ENCODE measurements at places on chromosomes 5 and 9.

- H3K27me3 ChIP-seq: no peaks in the 10 kb centered on the region
- H3K36me3 ChIP-seq: peaks cover 33% of the 10 kb centered on the region
- H3K27ac ChIP-seq: no peak overlapping the region
Observed at GRCh38 chr9:2645569-2645968, 24.0 kb downstream of the VLDLR start.

DNA sequence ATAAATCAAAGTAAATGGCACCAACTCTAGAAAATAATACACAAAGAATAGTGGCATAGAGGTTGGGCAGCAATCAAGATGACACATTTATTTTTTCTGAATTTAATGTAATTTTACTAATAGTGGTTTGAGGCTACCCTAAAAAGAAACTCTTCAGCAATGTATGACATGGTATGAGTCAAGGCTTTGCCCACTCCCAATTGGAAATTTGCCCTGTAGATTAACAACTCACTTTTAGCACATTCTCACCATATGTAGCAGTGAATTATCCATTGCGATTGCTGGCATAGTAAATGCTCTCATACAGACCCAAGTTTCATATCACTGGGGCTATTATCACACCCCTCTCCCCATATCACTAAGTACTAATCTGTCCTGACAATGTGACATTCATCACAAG, 832.1 kb upstream of the ZNF608 start:
- DNase-seq: no peak
- no peaks in the 10 kb centered on the region for H3K4me1 ChIP-seq
- no peaks in the 10 kb centered on the region for H3K36me3 ChIP-seq
- H3K27ac ChIP-seq: no peak overlapping the region

- no peaks in the 10 kb centered on the region for H3K27me3 ChIP-seq
- no peak for DNase-seq
- no peak overlapping the region for H3K27ac ChIP-seq
- no peaks in the 10 kb centered on the region for H3K36me3 ChIP-seq
Observed at GRCh38 chr9:8078641-8079140, 279.1 kb upstream of the DMAC1 start.

- peaks cover 75% of the 10 kb centered on the region for H3K4me1 ChIP-seq
- peaks cover 5% of the 10 kb centered on the region for H3K36me3 ChIP-seq
- H3K27ac ChIP-seq: no peak overlapping the region
- H3K27me3 ChIP-seq: no peaks in the 10 kb centered on the region
- no peak overlapping the region for H3K4me3 ChIP-seq
Observed at GRCh38 chr5:67035098-67035740, 161.4 kb downstream of the CD180 start.

- H3K27me3 ChIP-seq: no peaks in the 10 kb centered on the region
- DNase-seq: no peak
- no peak overlapping the region for H3K27ac ChIP-seq
Observed at GRCh38 chr5:108148715-108149139, 233.2 kb downstream of the FBXL17 start.

DNA sequence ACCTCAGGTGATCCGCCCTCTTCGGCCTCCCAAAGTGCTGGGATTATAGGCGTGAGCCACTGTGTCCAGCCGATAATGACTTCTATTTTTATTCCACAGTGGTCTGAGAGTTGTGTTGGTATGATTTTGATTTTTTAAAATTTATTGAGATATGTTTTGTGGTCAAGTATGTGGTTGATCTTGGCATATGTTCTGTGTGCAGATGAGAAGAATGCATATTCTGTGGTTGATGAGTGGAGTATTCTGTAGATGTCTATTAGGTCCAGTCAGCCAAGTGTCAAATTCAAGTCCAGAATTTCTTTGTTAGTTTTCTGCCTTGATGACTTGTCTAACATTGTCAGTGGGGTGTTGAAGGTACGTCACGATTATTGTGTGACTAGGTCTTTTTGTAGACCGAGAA, 338.2 kb upstream of the TARS1 start:
- no peak overlapping the region for H3K27ac ChIP-seq
- no peak overlapping the region for H3K4me3 ChIP-seq
- no peaks in the 10 kb centered on the region for H3K4me1 ChIP-seq

GRCh38 chr5:141992349-141992963, 20.4 kb downstream of the GNPDA1 start:
- H3K27me3 ChIP-seq: no peaks in the 10 kb centered on the region
- H3K4me1 ChIP-seq: peaks cover 18% of the 10 kb centered on the region
- H3K4me3 ChIP-seq: no peak overlapping the region

DNA sequence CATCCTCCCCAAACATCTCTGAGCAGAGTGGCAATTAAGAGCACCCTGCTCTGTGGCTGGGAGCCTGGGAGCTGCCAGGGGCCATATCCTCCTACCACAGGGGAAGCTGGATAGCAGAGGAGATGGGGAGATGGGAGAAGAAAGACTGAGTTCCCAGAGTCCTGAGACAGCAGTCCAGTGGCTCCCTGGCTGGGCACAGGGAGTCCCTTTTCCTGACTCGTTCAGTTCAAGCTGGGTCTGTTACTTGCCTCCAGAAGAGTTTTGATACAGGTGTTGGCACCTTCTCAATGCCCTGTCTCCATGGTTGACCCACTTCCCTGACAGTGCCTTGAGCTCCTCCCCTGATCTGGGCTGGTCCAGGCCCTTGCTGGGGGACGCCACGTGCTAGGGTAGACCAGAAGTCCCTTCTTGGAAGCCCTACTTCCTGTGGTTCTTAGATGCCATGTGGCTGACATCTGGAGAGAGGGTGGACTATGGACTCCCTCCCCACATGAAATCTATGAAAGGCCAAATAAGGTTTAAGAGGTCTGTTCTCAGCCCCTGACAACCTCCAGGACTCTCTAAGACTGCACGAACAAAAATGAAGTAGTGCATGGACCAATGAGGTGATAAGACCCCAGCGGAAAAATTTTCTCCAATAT, 166.2 kb downstream of the AUH start:
- peak overlapping the region; percentile 95 for H3K27ac ChIP-seq
- H3K36me3 ChIP-seq: peaks cover 18% of the 10 kb centered on the region
- H3K4me3 ChIP-seq: peak overlapping the region; percentile 71

GRCh38 chr9:5452286-5452609, 1.9 kb downstream of the CD274 start:
- no peak for DNase-seq
- peaks cover 31% of the 10 kb centered on the region for H3K36me3 ChIP-seq
- peaks cover 76% of the 10 kb centered on the region for H3K4me1 ChIP-seq
- H3K4me3 ChIP-seq: peak overlapping the region; percentile 96
- H3K27me3 ChIP-seq: no peaks in the 10 kb centered on the region

GRCh38 chr5:177447066-177447610, 524 bp downstream of the PRR7 start:
- no peak overlapping the region for H3K27ac ChIP-seq
- H3K36me3 ChIP-seq: peaks cover 3% of the 10 kb centered on the region
- peaks cover 14% of the 10 kb centered on the region for H3K27me3 ChIP-seq

DNA sequence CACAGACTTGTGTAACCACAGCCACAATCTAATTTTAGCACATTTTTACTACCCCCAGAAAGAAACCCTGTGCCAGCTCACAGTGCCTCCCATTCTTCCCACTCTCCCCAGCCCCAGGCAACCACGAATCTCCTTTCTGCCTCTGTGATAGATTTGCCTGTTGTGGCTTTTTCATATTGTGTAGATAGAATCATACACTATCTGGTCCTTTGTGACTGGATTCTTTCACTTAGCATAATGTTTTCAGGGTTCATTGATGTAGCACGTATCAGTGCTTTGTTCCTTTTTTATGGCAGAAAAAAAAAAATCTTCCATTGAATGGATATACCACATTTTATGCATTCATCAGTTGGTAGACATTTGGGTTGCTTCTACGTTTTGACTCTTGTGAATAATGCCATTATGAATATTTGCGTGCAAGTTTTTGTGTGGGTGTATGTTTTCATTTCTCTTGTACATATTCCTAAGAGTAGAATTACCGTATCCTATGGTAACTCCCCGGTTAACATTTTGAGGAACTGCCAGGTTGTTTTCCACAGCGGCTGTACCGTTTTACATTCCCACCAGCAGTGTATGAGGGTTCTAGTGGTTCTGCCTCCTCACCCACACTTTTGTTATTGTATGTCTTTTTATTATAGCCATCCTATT, 64.5 kb downstream of the RCL1 start:
- peaks cover 33% of the 10 kb centered on the region for H3K4me1 ChIP-seq
- no peak for DNase-seq
- peak overlapping the region; percentile 62 for H3K27ac ChIP-seq

- H3K27me3 ChIP-seq: no peaks in the 10 kb centered on the region
- H3K36me3 ChIP-seq: no peaks in the 10 kb centered on the region
- no peak overlapping the region for H3K27ac ChIP-seq
- H3K4me3 ChIP-seq: no peak overlapping the region
- no peak for DNase-seq
Observed at GRCh38 chr5:123964884-123965283, 452.9 kb downstream of the CSNK1G3 start.

GRCh38 chr5:165130656-165131055, 1625.2 kb downstream of the MAT2B start:
- no peak overlapping the region for H3K4me3 ChIP-seq
- no peak for DNase-seq
- H3K27me3 ChIP-seq: no peaks in the 10 kb centered on the region
- no peaks in the 10 kb centered on the region for H3K36me3 ChIP-seq
- no peak overlapping the region for H3K27ac ChIP-seq

DNA sequence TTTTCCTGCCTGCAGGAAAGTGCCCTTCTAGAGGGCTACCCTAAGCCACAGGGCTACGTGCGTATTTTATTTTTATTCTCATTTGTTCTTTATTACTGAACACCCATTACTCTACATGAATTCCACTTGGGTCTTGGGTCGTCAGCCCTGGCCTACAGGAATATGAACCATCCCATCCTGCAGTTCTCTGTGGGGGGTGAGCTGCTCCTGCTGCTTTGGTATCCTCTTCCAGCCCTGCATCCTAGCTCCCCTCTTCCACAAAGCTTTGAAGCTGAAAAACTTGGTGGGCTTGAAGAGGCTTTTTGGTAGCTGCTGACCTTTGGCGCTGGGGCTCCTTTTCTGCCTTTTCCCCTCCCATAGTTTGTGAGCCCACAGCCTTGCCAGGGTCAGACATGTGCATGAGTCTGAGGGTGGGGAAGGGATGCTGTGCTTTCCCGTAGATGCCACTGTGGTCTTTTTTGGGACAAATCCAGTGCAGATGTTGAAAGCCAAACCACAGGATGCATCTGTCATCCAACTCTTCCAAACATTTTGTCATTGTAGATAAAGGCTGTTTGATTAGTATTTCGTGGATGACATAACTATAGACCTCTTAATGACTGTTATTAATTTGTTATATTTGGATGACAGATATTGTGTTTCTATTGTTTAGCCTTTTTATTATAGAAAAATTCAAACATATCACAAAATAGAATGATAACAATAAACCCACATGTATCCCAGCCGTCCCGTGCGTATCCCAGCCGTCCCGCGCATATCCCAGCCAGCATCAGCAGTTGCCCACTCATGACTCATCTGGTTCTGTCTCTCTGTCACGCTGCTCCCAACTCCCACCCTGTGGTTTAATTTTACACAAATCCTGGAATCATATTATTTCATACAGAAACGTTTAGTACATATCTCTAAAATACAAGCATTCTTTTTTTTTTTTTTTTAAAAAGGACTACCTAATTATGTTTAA, 43.9 kb downstream of the SLC46A2 start:
- H3K36me3 ChIP-seq: peaks cover 1% of the 10 kb centered on the region
- peaks cover 4% of the 10 kb centered on the region for H3K27me3 ChIP-seq
- no peak overlapping the region for H3K4me3 ChIP-seq

DNA sequence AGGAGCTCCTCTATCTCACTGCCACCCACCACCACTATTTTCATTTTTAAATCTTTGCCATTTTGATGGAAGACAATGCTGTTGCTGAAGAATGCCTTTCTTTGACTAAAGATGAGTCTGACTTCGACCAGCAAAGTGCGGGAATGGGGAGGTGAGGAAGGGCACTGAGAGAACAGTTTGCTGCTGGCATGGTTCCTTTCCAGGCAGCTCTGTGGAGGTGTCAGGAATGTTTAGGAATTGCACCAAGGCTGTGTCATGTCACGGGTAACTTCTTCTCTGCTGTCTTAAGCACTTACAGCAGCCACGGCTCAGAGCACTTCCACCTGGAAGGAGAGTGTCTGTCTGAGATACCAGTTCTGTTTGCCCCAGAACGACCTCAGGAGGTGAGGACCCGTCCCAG, 41.4 kb upstream of the SHB start:
- peaks cover 2% of the 10 kb centered on the region for H3K27me3 ChIP-seq
- H3K4me1 ChIP-seq: no peaks in the 10 kb centered on the region
- no peak for DNase-seq
- no peaks in the 10 kb centered on the region for H3K36me3 ChIP-seq

DNA sequence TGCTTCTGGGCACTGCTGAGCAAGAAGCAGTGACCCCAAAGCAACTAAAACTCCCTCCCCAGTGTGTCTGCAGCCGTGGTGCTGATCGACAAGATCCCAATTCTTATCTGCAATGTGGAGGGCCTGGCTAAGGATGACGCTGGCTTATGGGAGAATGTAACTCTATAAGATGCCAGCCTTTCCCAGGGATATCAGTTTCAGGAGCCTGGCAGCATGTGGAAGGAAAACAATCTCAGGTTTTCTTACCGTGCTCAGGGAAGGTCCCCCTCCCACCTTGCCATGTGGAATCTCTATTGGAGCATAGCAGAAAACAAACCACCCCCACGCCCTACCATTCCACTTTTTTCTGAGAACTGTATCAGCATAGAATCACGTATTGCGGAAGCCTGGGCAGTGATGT, 87.7 kb upstream of the PTPN3 start:
- DNase-seq: no peak
- H3K27me3 ChIP-seq: peaks cover 9% of the 10 kb centered on the region
- no peak overlapping the region for H3K27ac ChIP-seq
- no peaks in the 10 kb centered on the region for H3K36me3 ChIP-seq

GRCh38 chr5:173901705-173902104, 13.6 kb downstream of the CPEB4 start:
- no peak overlapping the region for H3K4me3 ChIP-seq
- H3K27ac ChIP-seq: no peak overlapping the region
- no peak for DNase-seq
- H3K36me3 ChIP-seq: peaks cover 11% of the 10 kb centered on the region

GRCh38 chr5:100860407-100860806, 42.7 kb downstream of the ST8SIA4 start:
- no peak for DNase-seq
- no peaks in the 10 kb centered on the region for H3K27me3 ChIP-seq
- peak overlapping the region; percentile 43 for H3K4me3 ChIP-seq
- H3K36me3 ChIP-seq: peaks cover 48% of the 10 kb centered on the region
- H3K27ac ChIP-seq: peak overlapping the region; percentile 97

DNA sequence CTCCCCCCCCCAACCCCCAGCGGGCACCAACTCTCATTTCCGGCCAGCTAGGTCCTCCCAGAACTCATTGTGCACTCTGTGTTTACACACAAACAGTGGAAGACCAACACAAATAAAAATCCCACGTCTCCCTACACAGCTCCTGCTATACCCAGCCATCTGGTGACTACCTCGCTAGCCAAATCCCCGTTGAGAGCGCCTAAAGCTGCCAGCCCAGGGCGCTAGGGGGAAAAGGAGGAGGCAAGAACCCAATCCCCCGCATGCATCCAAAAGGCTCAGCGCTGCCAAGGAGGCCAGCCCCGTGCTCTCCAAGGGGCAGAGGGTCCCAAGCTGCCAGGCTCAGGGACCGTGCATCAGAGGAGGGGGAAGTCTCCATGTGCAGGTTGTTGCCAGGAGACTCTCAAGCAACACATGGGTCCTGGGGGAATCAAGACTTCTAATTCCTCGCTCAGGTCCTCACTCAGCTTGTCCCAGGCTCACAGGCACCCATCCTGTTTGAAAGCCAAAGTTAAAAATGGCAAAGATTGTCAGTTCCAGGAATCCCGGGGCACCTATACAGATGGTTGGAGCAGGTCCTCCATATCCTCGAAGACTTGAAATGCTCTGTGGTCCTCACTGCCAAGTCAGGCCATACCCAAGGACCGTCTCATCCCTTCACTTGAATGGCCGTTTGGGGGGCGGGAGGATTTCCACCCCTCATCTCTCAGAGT, 2.7 kb downstream of the ASTN2 start:
- peaks cover 28% of the 10 kb centered on the region for H3K27me3 ChIP-seq
- DNase-seq: no peak
- no peak overlapping the region for H3K27ac ChIP-seq
- H3K4me1 ChIP-seq: no peaks in the 10 kb centered on the region
- H3K36me3 ChIP-seq: no peaks in the 10 kb centered on the region
